ENCODE measurements at places on chromosomes 13 and 19.

DNA sequence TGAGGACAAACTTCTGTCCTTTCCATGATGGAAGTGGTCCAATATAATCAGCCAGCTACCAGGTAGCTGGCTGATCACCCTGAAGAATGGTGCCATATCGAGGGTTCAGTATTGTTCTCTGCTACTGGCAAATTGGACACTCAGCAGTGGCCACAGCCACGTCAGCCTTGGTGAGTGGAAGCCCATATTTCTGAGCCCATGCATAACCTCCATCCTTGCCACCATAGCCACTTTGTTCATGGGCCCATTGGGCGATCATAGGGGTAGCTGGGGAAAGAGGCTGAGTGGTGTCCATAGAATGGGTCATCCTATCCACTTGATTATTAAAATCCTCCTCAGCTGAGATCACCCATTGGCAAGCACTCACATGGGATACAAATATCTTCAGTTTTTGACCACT is 565.8 kb downstream of the IRS2 start:
- DNase-seq, result no peak

DNA sequence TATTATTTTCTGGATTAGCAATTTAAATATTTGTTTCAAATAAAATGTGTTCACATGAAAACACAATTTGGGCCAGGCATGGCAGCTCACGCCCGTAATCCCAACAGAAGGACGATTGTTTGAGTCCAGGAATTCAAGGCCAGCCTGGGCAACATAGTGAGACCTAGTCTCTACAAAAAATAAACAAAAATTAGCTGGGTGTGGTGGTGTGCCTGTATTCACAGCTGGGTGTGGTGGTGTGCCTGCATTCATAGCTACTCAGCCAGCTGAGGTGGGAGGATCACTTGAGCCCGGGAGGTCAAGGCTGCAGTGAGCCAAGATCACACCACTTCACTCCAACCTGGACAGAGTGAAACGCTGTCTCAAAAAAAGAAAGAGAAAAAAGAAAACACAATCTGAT is 46.4 kb downstream of the KPNA3 start:
- no peak for DNase-seq

GRCh38 chr13:113955235-113955634 is 18.6 kb downstream of the C13orf46 start:
- DNase-seq, result no peak

DNA sequence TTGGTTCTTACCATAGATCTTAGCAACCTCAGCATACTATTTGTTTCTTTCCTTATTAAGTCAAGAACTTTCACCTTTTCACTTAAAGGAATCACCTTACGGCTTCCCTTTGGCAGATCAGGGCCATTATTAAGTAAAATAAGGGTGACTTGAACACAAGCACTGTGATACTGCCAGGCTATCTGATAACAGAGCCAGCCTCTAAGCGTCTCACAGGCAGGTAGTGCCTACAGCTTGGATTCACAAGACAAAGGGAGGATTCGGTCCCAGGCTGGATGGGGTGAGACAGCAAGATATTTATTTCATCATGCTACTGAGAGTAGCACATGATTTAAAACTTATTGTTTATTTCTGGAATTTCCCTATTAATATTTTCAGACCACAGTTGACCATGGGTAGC is 218.6 kb downstream of the FOXO1 start:
- DNase-seq, result no peak

- DNase-seq, result no peak
Observed at GRCh38 chr13:41213316-41213715, 18.9 kb upstream of the KBTBD7 start.

DNA sequence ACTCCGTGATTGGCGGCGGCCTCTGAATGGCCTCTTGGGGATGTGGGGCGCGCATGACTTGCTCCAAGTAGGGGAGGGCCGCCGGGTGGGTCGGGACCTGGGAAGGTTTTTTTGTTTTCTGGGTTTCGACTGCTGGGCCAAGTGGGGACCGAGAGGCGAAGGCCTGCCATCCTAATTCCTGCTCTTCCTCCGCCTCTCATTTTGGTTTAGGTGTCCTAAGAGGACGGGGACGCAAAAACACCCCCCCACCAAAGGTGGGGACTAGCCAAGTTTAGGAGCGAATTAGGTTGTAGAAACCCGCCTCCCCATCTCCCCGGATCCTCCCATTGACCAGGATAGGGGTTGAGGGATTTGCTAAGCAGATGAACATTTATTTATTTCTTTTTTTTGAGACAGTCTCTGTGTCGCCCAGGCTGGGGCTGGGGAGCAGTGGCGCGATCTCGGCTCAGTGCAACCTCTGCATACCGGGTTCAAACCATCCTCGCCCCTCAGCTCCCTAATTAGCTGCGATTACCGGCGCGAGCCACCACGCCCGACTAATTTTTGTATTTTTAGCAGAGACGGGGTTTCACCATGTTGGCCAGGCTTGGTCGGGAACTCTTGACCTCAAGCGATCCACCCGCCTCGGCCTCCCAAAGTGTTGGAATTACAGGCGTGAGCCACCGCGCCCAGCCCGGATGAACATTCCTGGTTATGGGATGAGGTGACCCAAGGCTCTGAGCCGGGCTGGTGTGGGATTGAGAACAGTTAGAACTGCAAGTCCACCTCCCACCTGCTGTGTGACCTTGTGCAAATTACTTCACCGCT is 838 bp downstream of the PPP2R1A start:
- peak; percentile 22 for DNase-seq

Measured in pons (tissue), 1 donor.